Endothelial cell (in vitro differentiated cells): ENCODE measurements at places on chromosomes 12 and 14. TPM values are rescaled to one million over a fixed set of nuclear protein-coding genes. Genes with fewer than 3 reads are reported as not detected.

GRCh38 chr12:24697769-24698168 is 251.1 kb downstream of the BCAT1 start:
- H3K36me3 ChIP-seq = no peaks in the 10 kb centered on the region
- peaks cover under 1% of the 10 kb centered on the region for H3K27me3 ChIP-seq
- no peak overlapping the region for H3K4me3 ChIP-seq
- H3K27ac ChIP-seq = no peak overlapping the region

The ARHGAP9 gene
- 65.4 TPM for total RNA-seq

DNA sequence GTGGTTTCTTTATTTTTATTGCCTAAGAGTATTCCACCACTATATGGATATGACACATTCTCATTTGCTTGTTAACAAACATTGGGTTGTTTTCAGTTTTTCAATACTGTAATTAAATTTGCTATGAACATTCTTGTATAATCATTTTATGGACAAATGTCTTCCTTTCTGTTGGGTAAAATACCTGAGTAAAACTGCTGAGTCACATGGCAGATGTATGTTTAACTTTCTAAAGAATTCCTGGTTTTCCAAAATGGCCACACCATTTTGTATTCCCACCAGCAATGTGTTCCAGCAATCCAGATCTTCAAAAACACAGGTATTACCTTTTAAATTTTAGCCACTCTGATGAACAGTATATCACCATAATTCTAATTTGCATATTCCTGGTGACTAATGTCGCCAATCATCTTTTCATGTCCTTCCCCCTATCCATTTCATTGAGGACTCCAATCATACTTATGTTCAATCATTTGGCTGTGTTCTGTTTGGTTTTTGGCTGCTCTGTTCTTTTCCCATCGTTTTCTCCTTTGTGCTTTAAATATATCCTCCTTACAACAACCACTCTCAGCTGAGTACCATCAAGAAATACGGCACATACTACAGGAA is 36.0 kb downstream of the CDK17 start:
- H3K4me1 ChIP-seq = peaks cover 60% of the 10 kb centered on the region
- H3K27me3 ChIP-seq = no peaks in the 10 kb centered on the region
- H3K27ac ChIP-seq = peak overlapping the region; percentile 91
- peaks cover 9% of the 10 kb centered on the region for H3K36me3 ChIP-seq

The CCDC184 gene
- 13.3 TPM for total RNA-seq

The KRT71 gene
- not detected for total RNA-seq

The HSPB8 gene
- total RNA-seq = 2.7 TPM

DNA sequence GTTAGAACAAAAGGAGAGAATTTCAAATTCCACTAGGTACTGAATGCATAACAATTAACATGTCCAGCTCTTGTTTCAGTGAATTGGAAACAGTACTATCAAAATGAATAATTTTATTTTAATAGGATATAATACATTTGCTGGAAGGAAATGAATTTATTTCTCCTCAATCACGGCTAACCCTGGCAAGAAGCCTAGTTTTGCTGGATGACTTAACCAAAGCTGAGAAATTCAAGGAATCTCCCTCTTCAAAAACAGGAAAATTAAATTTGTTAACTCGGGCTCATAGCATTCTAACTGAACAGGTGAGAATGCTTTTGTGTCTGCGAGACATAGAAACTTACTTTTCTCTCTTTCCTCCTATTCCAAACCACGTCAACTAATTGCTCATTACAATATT is 163.5 kb upstream of the NEDD1 start:
- no peaks in the 10 kb centered on the region for H3K4me1 ChIP-seq
- DNase-seq = no peak
- no peak overlapping the region for H3K27ac ChIP-seq
- no peak overlapping the region for H3K4me3 ChIP-seq
- H3K36me3 ChIP-seq = no peaks in the 10 kb centered on the region

DNA sequence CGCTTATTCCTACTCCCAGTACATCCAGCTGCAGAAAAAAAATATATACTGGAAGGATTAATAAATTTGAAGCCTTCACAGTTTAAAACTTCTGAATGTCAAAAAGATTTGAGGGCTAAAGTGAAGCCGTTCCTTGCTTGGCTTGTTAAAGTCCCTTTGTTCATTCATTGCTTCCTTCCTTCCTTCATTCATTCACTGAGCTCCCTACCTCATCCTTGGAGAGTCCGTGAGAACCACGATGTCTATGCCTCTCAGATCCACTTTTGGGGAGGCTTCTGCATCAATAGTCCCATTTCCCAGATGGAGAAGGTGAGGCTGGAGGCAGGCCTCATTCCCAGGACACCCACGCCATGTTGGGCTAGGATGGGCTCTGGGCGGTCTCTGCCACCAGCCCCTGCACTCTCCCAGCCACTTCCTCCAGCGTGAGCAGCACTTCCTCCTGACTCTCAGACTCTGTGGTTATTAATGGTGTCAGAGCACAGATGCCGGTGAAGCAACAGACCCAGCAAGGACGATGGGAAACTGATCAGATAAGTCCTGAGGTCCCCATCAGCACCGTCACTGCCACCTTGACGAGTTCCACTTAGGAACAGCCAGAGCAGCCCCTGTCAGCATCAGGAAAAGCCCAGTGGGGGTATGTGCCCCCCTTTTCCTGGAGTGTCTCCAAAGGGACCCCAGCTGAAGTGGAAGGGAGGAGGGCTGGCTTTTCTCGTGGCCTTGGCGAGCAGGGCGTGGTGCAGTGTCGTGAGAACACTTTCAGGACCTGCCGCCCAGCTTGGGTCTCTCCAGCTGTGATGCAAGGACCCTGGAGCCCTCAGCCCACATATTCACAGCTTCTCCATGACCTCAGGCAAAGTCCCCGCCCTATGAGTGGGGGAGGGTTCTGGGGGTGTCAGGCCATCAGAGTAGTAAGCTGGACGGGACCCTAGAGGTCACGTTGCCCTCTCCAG is 21.2 kb downstream of the ASB2 start:
- H3K4me1 ChIP-seq = peaks cover 10% of the 10 kb centered on the region
- H3K4me3 ChIP-seq = no peak overlapping the region
- no peaks in the 10 kb centered on the region for H3K36me3 ChIP-seq
- no peak overlapping the region for H3K27ac ChIP-seq
- DNase-seq = no peak

- peaks cover 6% of the 10 kb centered on the region for H3K27me3 ChIP-seq
- DNase-seq = peak; percentile 21
- H3K4me1 ChIP-seq = peaks cover 20% of the 10 kb centered on the region
- H3K27ac ChIP-seq = no peak overlapping the region
Measured at GRCh38 chr14:71933001-71933587, 865 bp downstream of the RGS6 start.

- no peak overlapping the region for H3K27ac ChIP-seq
- DNase-seq = no peak
- peaks cover 3% of the 10 kb centered on the region for H3K27me3 ChIP-seq
- H3K4me3 ChIP-seq = no peak overlapping the region
Measured at GRCh38 chr12:5498076-5498475, 66.2 kb downstream of the NTF3 start.

GRCh38 chr14:34461334-34462131 is 507 bp downstream of the SPTSSA start:
- H3K4me3 ChIP-seq = peak overlapping the region; percentile 95
- peak overlapping the region; percentile 90 for H3K27ac ChIP-seq
- H3K27me3 ChIP-seq = peaks cover 5% of the 10 kb centered on the region
- peak; percentile 50 for DNase-seq

The PSEN1 gene
- total RNA-seq = 75.3 TPM

- H3K36me3 ChIP-seq = peaks cover 7% of the 10 kb centered on the region
- no peak overlapping the region for H3K27ac ChIP-seq
- peaks cover 26% of the 10 kb centered on the region for H3K4me1 ChIP-seq
- no peak for DNase-seq
- peaks cover 7% of the 10 kb centered on the region for H3K27me3 ChIP-seq
Measured at GRCh38 chr12:113235976-113236375, 14.7 kb downstream of the TPCN1 start.

GRCh38 chr12:114888928-114889584 is 205.1 kb upstream of the TBX3 start:
- no peak overlapping the region for H3K4me3 ChIP-seq
- no peak for DNase-seq
- H3K27ac ChIP-seq = no peak overlapping the region
- H3K36me3 ChIP-seq = no peaks in the 10 kb centered on the region

GRCh38 chr12:86712425-86712843 is 456.2 kb upstream of the MGAT4C start:
- no peaks in the 10 kb centered on the region for H3K36me3 ChIP-seq
- no peak for DNase-seq
- H3K27ac ChIP-seq = no peak overlapping the region
- no peaks in the 10 kb centered on the region for H3K4me1 ChIP-seq
- H3K27me3 ChIP-seq = no peaks in the 10 kb centered on the region

DNA sequence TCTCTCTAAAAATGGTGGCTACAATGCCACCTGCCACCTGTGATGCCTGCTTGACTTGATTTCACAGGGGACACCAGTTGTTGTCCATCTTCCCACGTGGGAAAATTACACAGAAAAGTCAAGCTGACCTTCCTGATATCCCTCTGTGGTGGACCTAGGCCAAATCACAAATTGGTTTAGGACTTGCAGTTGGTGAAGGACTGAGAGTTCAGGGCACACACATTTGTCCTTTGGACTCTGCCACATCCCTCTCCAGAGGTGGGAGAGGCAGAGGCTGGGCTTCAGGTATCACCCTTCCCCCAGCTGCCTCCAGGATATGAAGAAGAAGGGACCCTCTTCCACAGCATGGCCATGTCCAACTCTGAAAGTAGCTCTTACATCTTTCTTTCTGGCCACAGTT is 55.6 kb upstream of the NOS1 start:
- H3K4me3 ChIP-seq = no peak overlapping the region
- H3K27me3 ChIP-seq = peaks cover 1% of the 10 kb centered on the region
- DNase-seq = no peak

GRCh38 chr14:82224610-82225009 is 691.0 kb upstream of the SEL1L start:
- H3K4me1 ChIP-seq = no peaks in the 10 kb centered on the region
- peaks cover 1% of the 10 kb centered on the region for H3K27me3 ChIP-seq
- DNase-seq = no peak
- H3K27ac ChIP-seq = no peak overlapping the region

- no peak overlapping the region for H3K4me3 ChIP-seq
- H3K27me3 ChIP-seq = no peaks in the 10 kb centered on the region
- no peak overlapping the region for H3K27ac ChIP-seq
- H3K4me1 ChIP-seq = peaks cover 4% of the 10 kb centered on the region
- DNase-seq = no peak
- H3K36me3 ChIP-seq = peaks cover 7% of the 10 kb centered on the region
Measured at GRCh38 chr12:76568888-76569551, 9.4 kb upstream of the OSBPL8 start.

DNA sequence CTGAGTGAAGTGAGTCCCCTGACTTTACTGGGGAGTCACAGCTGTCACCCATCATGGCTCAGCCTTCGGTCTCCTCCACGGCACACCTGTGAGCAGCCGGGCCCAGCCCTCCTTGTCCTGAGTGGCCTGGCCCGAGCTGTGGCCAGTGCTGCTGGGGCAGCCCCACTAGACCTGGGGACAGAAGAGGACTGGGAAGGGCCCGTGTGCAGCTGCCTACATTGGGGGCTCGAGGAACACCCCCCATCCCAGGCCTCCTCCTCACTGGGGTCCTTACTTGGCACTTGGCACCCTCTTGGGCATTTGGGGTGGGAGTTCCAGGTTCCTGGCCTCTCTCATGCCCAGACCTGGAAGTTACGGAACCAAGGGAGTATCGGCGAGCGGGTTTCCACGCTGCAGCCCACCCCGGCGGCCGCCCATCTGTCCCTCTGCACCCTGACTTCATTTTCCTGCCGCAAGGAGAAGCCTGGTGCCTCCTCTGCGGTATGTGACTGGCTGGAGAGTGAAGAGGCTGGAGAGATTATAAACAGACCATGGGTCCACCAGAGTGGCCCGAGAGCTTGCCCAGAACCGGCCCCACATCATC is 179.7 kb downstream of the KIF26A start:
- H3K4me3 ChIP-seq = no peak overlapping the region
- no peaks in the 10 kb centered on the region for H3K4me1 ChIP-seq
- H3K36me3 ChIP-seq = no peaks in the 10 kb centered on the region
- DNase-seq = peak; percentile 1
- peaks cover 2% of the 10 kb centered on the region for H3K27me3 ChIP-seq

The P2RX2 gene
- not detected for total RNA-seq

The FGF23 gene
- not detected for total RNA-seq

DNA sequence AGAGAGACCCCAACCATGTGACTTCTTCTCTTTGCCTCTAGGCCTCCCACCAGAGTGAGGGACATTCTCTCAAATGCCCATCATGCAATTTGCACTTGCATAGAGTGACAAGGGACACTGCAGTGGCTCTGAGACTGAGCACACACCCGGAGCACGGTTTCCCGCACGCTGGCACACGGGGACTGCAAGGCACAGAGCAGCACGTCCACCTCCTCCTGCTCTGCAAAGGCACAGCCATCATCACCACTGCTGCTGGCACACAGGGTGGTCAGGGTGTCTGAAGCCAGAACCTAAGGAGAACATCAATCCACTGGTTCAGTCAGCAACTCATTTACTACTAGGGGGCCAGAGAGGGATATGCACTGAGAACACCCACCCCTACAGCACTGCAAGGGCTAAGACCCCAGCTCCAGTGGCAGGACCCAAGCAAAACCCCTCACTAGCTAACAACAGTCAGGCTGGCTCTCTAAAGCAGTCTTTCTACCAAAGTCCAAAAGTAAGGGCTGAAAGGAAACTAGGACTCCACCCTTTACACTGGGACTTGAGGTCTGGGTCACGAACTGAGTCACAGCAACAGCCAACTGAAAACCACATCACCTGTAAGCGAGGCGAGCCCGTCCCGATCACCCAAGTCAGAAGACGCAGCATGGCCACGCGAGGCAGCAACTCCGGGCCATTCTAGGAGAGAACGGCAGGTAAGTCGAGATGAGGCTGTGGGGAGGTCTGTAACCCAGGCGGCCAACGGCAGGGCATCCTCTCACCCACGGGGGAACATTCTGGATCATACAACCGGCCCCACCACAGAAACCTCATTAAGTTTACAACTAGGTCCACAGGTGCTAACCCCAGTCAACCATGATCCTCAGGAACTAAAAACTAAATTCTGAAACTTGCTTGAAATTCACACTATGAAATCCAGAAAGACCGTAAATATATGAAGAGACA is 37.9 kb downstream of the GCN1 start:
- DNase-seq = no peak
- H3K4me3 ChIP-seq = peak overlapping the region; percentile 7
- peak overlapping the region; percentile 42 for H3K27ac ChIP-seq
- H3K36me3 ChIP-seq = peaks cover 46% of the 10 kb centered on the region

GRCh38 chr12:26566675-26567074 is 266.3 kb downstream of the ITPR2 start:
- no peak overlapping the region for H3K27ac ChIP-seq
- no peak overlapping the region for H3K4me3 ChIP-seq
- no peak for DNase-seq
- H3K4me1 ChIP-seq = peaks cover 16% of the 10 kb centered on the region
- H3K27me3 ChIP-seq = no peaks in the 10 kb centered on the region

- H3K36me3 ChIP-seq = no peaks in the 10 kb centered on the region
- peaks cover 3% of the 10 kb centered on the region for H3K27me3 ChIP-seq
- H3K27ac ChIP-seq = no peak overlapping the region
- no peak overlapping the region for H3K4me3 ChIP-seq
- H3K4me1 ChIP-seq = peaks cover 8% of the 10 kb centered on the region
- DNase-seq = no peak
Measured at GRCh38 chr12:76113800-76114757, 29.6 kb upstream of the NAP1L1 start.

- no peak for DNase-seq
- peaks cover 3% of the 10 kb centered on the region for H3K27me3 ChIP-seq
- no peaks in the 10 kb centered on the region for H3K4me1 ChIP-seq
Measured at GRCh38 chr14:22796087-22796707, 19.0 kb downstream of the SLC7A7 start.

The PYGL gene
- total RNA-seq = 21.1 TPM

The TPH2 gene
- 0.10 TPM for total RNA-seq

The KRT77 gene
- total RNA-seq = not detected

GRCh38 chr12:106897981-106898901 is 57.5 kb upstream of the TMEM263 start:
- H3K4me1 ChIP-seq = peaks cover 7% of the 10 kb centered on the region
- H3K4me3 ChIP-seq = no peak overlapping the region
- no peaks in the 10 kb centered on the region for H3K36me3 ChIP-seq
- peaks cover 2% of the 10 kb centered on the region for H3K27me3 ChIP-seq

The MAX gene
- total RNA-seq = 76.1 TPM
